HFFc6 (cell line): ENCODE measurements at places on chromosomes 2 and 18. TPM values are rescaled to one million over a fixed set of nuclear protein-coding genes. Genes with fewer than 3 reads are reported as not detected.

Gene DYNC1I2
- total RNA-seq: 96.5 to 110 TPM (median 107 TPM) in 3 replicates

Gene KIAA2012
- total RNA-seq: 0.12 to 0.41 TPM (median 0.26 TPM) in 3 replicates

Gene REEP1
- total RNA-seq: 0.10 to 0.27 TPM in 2 of 3 replicates, not detected in the other

Gene PLGLB2
- 0.94 to 1.5 TPM (median 1.1 TPM) in 3 replicates for total RNA-seq

DNA sequence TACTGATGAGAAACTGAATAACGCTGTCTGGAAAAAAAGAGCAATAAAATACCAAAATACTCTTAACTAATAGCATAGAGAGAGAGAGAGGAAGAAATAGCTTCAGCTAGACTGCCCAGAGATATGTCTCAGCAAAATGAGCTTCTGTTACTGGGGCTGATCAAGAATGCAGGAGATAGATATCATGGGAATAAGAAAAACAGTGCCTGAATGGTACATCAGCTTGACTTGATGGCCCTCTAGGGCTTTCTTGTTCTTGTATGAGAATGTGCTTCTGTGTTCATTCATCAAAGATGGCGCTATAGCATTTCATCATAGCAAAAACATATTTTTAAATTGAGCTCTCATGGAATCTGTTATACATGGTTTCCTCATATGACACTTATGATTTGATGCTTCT is 151.2 kb downstream of the CALCRL start:
- peaks cover 26% of the 10 kb centered on the region for H3K4me1 ChIP-seq
- no peak for DNase-seq
- H3K27me3 ChIP-seq: no peaks in the 10 kb centered on the region
- H3K4me3 ChIP-seq: no peak overlapping the region
- no peak overlapping the region for H3K27ac ChIP-seq

DNA sequence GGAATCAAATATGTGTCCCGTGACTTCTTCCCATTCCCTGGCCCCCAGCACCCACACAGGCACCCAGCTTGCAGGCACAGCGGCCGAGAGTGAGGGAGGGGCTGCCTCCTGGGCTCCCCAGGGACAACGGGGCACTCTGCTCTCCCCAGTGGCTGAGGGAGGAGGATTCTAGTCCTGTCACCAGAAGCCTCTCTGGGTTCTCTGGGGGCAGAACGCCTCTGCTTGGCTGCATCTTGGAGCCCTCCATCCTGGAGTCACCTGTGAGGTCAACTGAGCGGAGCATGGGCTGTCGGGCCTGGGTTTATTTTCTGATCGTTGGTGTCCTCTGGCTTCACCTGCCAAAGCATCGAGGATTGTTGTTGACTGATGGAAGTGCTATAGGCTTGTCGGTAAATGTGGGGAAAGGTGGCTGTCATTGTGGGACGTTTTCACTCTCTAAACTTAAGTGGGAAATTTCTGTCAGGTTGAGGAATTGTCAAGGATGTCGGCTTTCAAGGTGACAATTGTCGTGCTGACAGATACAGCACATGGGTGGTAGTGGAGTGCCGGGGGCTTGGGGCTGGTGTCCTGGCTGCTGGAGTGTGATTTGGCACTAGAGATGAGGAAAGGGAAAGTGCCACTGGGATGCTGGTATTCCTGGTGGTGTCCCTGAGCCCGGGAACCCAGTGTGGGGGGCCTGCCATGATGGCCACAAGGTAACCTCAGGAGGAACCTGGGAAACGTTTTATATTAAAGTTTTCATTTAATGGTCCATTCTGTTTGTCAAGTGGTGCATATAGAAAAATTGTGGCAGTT is 13.6 kb downstream of the SH3RF3 start:
- H3K4me1 ChIP-seq: peaks cover 10% of the 10 kb centered on the region
- H3K27ac ChIP-seq: no peak overlapping the region
- no peak overlapping the region for H3K4me3 ChIP-seq
- H3K27me3 ChIP-seq: peaks cover 33% of the 10 kb centered on the region

DNA sequence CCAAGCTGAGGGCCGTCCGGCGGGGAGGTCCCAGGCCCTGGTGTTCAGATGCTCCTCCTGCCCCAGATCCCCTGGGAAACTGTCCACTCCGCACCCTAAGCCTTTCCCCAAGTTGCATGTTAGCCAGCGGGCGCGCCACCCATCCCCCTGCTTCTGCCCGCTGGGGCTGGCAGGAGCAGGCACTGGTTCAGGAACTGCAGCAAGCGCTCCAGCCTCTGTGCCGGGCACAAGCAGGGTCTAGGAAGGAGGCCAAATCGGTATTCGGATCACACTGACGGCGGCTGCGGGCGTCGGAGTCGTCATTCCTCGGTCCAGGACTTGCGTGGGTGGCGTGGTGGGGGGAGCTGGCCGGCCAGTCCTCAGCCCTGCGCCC is 53.7 kb downstream of the FAM168B start:
- 0 out of 2 replicates have a peak, but pooled peaks cover 5% of the 10 kb centered on the region for H3K4me1 ChIP-seq
- DNase-seq: no peak
- peaks cover 27% of the 10 kb centered on the region for H3K27me3 ChIP-seq
- no peaks in the 10 kb centered on the region for H3K36me3 ChIP-seq

- H3K27ac ChIP-seq: no peak overlapping the region
- H3K27me3 ChIP-seq: peaks cover 9% of the 10 kb centered on the region
- H3K4me3 ChIP-seq: no peak overlapping the region
- H3K36me3 ChIP-seq: no peaks in the 10 kb centered on the region
- peaks cover 12% of the 10 kb centered on the region for H3K4me1 ChIP-seq
Observed at GRCh38 chr2:101982495-101983029, 9.2 kb upstream of the IL1R2 start.
